ENCODE measurements at places on chromosomes 16 and 17.

- no peak for DNase-seq
Observed at GRCh38 chr17:75695830-75696271, 25.4 kb upstream of the ITGB4 start.

- DNase-seq: no peak
Observed at GRCh38 chr17:44324092-44324570, 492 bp downstream of the SLC25A39 start.

- DNase-seq: no peak
Observed at GRCh38 chr17:47262586-47262985, 9.0 kb downstream of the ITGB3 start.

GRCh38 chr17:16622540-16623277 lies 30.9 kb downstream of the ZNF624 start:
- no peak for DNase-seq

GRCh38 chr16:31376705-31377104 lies 16.4 kb upstream of the ITGAD start:
- no peak for DNase-seq

DNA sequence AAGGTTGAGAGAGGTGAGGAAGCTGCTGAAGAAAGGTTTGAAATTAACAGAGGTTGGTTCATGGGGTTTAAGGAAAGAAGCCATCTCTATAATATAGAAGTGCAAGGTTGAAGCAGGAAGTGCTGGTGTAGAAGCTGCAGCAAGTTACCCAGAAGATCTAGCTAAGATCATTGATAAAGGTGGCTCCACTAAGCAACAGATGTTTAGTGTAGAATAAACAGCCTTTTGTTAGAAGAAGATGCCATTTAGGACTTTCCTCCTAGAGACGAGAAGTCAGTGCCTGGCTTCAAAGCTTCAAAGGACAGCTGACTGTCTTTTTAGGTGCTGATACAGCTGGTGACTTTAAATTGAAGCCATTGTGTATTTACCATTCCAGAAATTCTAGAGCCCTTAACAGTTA lies 29.3 kb downstream of the GOSR1 start:
- no peak for DNase-seq

- DNase-seq: peak; percentile 31
Observed at GRCh38 chr17:48804936-48805411, 12.1 kb downstream of the TTLL6 start.

DNA sequence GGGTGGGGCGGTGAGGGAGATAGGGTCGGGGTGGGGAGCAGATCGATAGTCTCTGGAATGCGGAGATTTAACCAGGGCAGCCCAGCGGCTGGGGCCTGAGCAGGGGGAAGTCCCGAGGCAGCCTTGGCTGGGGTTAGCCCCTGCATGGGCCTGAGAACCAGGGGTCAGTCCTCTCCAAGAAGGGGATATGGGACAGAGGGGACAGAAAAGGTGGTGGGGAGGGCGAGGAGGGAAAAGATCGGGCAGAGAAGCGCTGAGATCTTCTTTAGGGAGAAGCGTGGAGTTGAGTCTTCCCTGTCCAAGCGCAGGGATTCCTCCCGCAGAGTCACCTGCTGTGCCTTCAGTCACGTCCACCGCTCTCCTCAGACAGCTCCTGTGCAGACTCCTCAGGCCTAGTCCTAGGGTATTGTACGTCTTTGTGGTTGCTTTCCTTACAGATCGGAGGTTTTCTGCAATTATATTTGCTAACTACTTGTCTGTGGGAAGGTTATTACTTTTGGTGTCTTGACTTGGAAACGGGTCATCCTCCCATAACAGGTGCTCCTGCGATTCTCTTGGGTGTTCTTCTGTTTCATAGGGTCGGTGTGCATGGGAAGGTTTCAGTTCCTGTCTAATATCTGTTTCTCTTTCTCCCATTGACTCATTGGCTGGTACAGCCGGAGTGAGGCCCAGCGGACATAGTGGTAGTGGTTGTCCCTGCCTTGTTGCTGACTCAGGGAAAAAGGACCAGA lies 952 bp downstream of the CD300A start:
- DNase-seq: no peak

- DNase-seq: no peak
Observed at GRCh38 chr17:44277976-44278375, 10.0 kb upstream of the SLC4A1 start.

GRCh38 chr16:67652578-67653127 lies 7.4 kb downstream of the ACD start:
- DNase-seq: no peak

- no peak for DNase-seq
Observed at GRCh38 chr17:78407387-78408000, 29.0 kb downstream of the PGS1 start.

GRCh38 chr17:62750631-62751051 lies 57.5 kb downstream of the MARCHF10 start:
- peak; percentile 52 for DNase-seq

DNA sequence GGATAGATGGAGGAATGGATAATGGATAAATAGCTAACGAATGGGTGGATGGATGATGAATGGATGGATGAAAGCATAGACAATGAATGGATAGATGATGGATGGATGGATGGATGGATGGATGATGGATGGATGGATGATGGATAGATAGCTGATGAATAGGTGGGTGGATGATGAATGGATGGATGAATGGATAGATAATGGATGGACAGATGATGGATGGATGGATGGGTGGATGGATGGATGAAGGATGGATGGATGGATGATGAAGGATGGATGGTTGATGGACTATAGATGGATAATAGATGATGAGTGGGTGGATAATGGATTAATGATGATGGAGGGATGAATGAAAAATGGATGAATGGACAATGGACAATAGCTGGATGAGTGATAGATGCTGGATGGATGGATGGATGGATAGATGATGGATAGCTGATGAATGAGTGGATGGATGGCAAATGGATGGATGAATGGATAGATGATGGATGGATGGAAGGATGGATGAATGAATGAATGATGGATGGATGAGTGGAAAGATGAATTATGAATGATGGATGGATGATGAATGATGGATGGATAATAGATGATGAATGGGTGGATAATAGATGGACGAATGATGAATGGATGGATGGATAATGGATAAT lies 239.8 kb downstream of the KATNIP start:
- no peak for DNase-seq

DNA sequence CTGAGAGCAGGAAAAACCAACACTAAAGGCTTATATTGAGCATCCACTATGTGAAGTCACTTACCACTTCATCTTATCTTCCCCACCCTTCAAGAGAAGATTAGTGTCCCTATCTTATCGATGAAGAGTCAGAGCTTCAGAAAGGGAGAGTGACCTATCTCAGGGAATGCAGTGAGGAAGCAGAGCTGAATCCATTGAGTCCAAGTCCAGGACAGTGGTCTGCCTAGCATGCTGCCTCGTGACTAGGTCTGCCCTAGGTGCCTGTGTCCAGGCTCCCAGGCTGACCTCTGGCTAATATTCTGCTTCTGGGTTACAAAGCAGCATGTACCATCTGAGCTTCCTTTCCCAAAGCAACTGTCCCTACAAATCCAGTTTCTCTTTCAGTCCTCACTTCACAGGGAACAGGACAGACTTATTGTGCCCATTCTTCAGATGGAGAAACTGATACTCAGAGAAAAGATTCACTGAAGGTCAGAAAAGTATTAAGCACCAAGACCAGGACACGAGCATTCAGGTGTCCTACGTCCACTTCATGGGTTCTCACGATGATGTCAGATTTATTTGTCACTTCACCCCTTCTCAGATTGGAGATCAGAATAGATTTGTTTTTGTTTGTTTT lies 13.3 kb upstream of the FZD2 start:
- no peak for DNase-seq

- no peak for DNase-seq
Observed at GRCh38 chr16:59545721-59546120, 811.6 kb upstream of the GOT2 start.

GRCh38 chr16:69143116-69143515 lies 10.7 kb downstream of the UTP4 start:
- no peak for DNase-seq

GRCh38 chr16:89330177-89330856 lies 112.8 kb downstream of the ZNF778 start:
- no peak for DNase-seq

GRCh38 chr17:19641687-19642372 lies 6.7 kb upstream of the ALDH3A2 start:
- no peak for DNase-seq

- DNase-seq: no peak
Observed at GRCh38 chr17:17757391-17757791, 76.1 kb downstream of the RAI1 start.

- no peak for DNase-seq
Observed at GRCh38 chr17:69144331-69145255, 2.9 kb upstream of the ABCA6 start.

DNA sequence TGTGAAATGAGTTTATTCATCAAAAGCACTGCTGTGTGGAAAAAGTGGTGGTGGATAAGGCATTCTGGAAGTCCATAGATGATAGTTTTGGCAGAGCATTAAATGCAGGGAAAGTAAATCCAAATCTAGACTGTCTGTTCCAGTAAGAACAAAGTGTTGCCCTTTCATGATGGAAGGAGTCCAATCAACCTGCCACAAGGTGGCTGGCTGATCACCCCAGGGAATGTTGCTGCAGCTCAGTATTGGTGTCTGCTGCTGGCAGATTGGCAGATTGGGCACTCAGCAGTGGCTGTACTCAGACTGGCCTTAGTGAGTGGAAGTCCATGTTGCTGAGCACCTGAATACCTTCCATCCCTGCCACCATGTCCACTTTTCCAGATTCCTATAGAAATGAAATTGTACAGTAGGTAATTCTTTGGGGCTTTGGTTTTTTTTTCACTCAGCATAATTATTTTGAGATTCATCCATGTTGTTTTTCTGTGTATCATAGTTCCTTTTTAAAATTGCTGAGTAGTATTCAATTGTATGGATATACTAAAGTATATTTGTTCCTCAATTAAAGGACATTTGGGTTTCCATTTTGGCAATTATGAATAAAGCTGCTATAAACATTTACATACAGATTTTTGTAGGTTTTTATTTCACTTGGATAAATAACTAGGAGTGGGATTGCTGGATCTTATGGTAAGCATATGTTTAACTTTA lies 14.3 kb downstream of the DYNLL2 start:
- no peak for DNase-seq

GRCh38 chr17:49556223-49556943 lies 19.3 kb upstream of the NXPH3 start:
- peak; percentile 21 for DNase-seq

DNA sequence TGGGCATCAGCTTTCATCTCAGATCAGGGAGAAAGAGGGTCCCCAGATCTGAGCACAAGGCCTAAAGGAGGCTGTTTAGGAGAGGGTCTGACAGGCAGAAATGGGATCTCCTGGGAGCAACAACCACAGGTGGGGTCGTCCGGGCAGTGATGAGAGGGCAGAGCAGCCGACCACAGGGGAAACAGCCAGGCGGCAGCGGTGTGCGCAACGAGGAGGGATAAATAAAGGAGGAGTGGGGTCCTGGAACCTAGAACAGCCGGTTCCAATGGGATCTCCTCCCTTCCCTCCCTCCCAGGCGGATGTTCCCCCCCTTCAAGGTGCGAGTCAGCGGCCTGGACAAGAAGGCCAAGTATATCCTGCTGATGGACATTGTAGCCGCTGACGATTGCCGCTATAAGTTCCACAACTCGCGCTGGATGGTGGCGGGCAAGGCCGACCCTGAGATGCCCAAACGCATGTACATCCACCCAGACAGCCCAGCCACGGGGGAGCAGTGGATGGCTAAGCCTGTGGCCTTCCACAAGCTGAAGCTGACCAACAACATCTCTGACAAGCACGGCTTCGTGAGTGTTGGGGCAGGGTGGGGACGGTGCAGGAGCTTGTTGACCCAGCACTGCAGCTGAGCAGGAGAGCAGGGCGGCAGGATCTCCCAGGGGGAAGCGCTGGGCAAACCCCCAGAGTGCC lies 1.9 kb downstream of the TBX2 start:
- DNase-seq: no peak

GRCh38 chr16:19228052-19228451 lies 57.5 kb upstream of the CLEC19A start:
- DNase-seq: no peak

GRCh38 chr17:8869114-8869815 lies 1.8 kb upstream of the PIK3R6 start:
- no peak for DNase-seq

- no peak for DNase-seq
Observed at GRCh38 chr17:7084088-7084487, 4.0 kb upstream of the CLEC10A start.

DNA sequence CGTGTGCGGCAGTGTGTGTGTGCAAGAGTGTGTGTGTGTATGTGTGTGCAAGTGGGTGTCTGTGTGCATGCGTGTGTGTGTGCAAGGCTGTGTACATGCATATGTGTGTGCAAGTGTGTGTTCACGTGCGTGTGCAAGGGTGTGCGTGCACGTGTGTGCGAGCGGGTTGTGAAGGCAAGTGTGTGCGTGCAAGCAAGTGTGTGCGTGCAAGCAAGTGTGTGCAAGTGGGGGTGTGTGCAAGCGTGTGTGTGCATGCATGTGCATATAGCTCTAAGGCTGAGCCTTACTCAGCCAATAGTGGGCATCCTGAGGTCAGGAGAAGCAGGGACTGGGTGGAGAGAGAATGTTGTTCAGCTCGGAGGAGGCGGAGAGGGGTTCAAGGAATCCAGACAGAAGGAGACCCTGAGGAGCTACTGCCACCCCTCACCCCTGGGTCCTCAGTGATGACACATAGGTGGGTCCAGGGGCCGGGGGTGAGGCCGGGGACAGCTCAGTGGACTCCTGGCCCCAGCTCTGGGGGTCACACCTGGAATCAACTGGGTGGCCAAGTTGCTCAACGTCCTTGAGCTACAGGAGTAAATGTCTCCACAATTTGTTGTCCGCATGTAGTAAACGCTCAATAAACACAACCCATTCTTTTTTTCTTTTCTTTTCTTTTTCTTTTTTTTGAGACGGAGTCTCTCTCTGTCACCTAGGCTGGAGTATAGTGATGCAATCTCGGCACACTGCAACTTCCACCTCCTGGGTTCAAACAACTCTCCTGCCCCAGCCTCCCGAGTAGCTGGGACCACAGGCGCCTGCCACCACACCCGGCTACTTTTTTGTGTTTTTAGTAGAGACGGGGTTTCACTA lies 1.8 kb downstream of the PRR29 start:
- no peak for DNase-seq

DNA sequence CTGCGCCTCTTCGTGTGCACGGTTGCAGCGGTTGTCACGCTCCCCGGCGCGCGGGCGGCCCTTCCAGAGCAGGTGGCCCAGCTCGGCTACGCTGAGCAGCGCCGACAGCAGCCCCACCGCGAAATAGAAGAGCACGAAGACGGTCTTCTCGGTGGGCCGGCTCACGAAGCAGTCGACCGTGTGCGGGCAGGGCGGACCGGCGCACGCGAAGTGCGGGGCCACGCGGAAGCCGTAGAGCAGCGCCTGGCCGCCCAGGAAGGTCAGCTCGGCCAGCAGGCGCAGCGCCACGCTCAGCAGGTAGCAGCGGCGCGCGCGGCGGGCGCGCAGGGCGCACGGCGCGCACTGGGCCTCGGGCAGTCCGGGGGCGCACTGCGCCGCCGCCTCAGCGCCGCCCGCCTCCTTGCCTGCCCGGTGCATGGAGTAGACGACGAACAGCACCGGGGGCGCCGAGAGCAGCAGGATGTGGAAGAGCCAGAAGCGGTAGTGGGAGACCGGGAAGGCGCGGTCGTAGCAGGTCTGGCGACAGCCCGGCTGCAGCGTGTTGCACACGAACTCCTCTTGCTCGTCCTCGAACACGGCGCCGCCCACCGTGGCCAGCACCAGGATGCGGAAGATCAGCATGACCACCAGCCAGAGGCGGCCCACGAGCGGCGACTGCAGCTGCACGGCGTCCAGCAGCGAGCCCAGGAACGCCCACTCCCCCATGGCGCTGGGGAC lies 1.3 kb downstream of the GJD3 start:
- no peak for DNase-seq

- DNase-seq: no peak
Observed at GRCh38 chr16:50684823-50685461, 3.8 kb upstream of the SNX20 start.

- DNase-seq: no peak
Observed at GRCh38 chr16:35637683-35638082, 2178.3 kb downstream of the TP53TG3F start.
